ENCODE measurements at places on chromosomes 12 and 14.

GRCh38 chr12:62660756-62661155 lies 194.1 kb downstream of the MON2 start:
- no peak for DNase-seq

DNA sequence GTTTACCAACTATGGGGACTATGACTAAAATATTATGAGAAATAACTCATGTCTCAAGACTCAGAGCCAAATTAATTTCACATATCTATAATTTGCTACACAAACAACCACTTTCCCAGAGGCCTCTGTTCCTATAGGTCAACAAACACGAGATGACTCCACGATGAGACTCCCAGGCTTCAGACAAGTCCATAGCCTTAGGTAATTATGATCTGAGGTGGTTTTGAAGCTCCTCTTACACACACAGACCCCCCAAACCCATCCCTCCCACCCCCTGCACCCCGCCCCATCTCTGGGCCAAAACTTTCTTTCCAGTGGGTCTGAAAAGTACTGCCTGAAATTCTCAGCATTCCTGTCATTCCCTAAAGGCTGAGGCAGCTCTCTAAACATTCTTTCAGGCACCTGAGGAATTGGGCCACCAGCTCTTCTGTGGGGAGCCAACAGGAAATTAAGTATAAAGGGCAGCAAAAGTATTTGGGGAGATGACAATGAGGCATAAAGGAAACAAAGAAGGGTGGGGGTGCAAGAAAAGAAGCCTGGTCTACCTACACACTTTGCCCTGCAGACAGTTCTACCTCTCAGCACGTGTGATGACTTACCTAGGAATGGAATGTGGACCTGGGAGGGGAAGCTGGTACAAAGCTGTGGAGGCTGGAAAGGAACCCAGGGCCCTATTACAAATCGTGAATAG lies 143.6 kb downstream of the PAWR start:
- no peak for DNase-seq

DNA sequence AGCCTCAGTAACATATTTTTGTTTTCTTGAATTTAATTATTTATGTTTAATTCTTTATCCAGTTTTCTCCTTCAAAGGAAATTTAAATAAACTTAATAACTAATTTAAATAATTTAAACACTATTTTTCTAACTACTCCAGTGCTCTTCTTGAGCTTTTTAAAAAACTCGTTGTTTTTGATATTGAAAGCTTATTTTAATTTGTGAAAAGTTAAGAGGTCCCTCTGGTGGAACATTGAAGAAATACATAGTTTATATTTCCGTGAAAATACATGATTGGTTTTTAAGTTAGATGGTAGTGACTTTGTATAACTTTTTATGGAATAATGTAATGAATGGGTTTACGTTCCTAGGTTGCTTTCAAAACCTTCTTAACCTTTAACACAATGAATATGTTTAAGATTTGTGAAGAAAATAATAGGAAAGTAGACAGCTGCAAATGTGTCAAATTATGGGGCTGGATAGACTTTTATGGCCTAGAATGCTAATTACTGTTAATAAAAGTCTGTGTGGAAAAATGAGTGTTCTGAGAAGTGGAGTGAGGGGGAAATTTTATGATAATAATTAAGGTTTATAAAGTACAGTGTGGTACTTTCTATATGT lies 45.9 kb upstream of the MSRB3 start:
- DNase-seq: no peak

DNA sequence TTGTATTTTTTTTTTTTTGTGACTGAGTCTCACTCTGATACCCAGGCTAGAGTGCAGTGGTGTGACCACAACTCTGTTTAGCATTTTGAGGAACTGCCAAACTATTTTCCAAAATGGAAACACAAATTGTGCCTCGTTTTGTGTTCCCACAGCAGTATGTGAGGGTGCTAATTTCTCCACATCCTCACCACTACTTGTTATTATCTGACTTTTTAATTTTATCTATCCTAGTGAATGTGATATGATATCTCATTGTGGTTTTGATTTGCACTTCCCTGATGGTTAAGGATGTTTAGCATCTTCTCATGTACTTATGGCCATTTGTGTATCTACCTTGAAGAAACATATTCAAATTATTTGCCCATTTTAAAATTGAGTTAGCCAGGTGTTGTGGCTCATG lies 62.4 kb downstream of the SRGAP1 start:
- DNase-seq: no peak

GRCh38 chr14:24664366-24664765 lies 30.4 kb upstream of the GZMB start:
- no peak for DNase-seq

DNA sequence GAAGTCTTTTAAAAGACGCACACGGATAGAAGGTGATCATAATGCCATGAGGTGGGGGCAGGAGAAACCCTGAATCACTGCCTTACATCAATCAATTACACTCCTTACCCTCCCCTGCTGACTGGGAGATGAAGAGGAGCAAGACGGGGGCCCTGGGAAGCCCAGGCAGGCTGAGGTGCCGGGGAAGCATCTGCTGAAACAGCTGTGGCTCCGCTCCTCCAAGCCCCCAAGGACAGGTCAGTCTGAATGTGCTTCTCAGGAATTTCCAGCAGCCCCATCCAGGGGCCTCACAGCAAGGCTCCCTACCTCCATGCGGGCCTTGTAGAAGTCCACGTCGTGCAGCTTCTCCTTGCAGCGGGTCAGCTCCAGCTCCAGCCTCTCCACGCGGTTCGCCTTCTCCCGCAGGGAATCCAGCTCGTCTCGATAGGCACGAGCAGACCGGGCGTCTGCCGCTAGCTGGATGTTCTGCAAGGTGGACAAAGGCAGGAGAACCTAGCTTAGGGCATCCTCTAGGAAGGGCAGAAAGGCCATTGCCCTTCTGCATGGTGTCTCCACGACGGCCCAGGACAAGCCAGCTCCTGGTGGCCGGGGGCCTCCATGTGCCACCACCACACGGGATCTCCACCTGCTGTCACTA lies 79.8 kb downstream of the CCDC88C start:
- DNase-seq: no peak

DNA sequence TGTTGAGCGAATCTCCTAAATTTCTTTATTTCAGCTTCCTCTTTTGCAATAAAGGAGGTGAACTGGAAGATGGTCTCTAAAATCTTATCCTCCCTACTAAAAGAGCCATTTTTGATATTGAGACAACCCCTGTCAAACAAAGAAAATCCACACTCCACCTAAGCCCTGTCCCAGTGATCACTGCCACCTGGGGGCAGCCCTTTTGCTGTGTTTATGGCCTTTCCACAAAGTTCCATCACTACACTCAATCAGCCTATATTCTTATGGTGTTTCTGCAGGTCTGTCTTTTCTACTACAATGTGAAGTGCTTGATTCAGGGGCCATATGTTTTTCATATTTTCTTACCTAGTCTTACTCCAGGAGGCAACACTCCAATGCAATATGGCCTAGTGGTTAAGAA lies 163.7 kb downstream of the BMP4 start:
- DNase-seq: no peak
